Left renal pelvis (tissue), 4 donors: ENCODE measurements at places on chromosomes 5 and 9.

- DNase-seq, result no peak
Observed at GRCh38 chr9:105191508-105192121, 52.8 kb upstream of the SLC44A1 start.

GRCh38 chr9:88502552-88503034 lies 32.4 kb upstream of the NXNL2 start:
- DNase-seq, result no peak

DNA sequence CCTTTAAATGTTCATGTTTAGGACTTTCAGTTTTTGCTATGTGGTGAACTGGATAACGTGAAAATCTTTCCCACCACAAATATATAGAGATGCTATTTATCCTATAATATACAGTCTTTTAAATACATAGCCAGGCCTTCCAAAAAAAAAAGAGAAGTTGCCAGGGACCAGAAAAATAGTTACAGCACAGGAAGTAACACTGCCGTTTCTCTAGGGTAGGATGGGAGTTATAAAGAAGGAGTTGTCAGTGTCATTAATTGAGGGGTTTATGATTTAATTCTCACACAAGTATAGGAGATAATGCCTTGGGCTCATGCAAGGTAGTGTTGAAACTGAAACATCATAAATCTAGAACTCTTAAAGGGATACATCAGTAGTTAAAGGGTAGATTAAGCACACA lies 83.9 kb downstream of the LRRC70 start:
- no peak for DNase-seq

- peak; percentile 73 for DNase-seq
Observed at GRCh38 chr5:141476132-141476911, 556 bp downstream of the PCDHGC3 start.

GRCh38 chr5:58156361-58156760 lies 303.5 kb downstream of the PLK2 start:
- no peak for DNase-seq
